ENCODE measurements at places on chromosomes 1 and 21.

- H3K27ac ChIP-seq, result no peak overlapping the region
- no peaks in the 10 kb centered on the region for H3K36me3 ChIP-seq
- DNase-seq, result no peak
- no peak overlapping the region for H3K4me3 ChIP-seq
- H3K4me1 ChIP-seq, result no peaks in the 10 kb centered on the region
Measured at GRCh38 chr1:32867671-32868070, 3.0 kb downstream of the FNDC5 start.

DNA sequence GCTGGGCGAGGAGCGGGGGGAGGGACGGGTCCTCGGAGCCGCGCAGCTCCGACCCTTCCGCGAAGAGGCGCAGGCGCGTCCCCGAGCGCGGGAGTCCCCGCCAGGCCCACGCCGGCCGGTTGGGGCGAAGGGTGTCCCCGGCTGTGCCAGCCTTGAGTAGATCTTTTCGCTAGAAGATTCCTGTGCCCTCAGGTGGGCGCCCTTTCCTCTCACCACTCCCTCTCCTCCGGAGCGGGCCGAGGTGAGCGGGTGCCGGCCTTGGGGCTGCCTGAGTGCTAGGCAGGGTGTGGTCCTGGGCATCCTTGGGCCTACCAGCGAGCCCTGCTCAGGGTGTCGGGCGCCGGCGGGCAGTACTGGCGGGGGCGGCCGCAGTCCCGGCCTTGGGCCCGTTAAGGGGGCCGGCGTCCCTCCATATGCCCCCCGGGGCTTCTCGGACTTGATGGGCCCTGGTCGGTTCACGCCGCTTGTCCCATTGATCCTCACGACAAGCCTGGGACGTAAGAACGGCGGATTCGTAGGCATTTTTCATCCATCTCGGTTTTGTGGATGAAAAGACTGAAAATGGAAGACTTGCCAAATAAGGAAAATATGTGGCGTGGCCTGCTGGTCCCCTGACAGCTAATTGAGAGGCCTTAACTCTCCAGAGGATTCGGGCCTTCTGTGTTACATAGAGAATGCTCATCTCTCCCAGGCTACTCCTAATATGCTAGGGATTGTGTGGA, 712 bp downstream of the DEGS1 start:
- no peaks in the 10 kb centered on the region for H3K27me3 ChIP-seq
- H3K36me3 ChIP-seq, result no peaks in the 10 kb centered on the region
- peak; percentile 59 for DNase-seq
- H3K4me3 ChIP-seq, result peak overlapping the region; percentile 74
- no peaks in the 10 kb centered on the region for H3K4me1 ChIP-seq

DNA sequence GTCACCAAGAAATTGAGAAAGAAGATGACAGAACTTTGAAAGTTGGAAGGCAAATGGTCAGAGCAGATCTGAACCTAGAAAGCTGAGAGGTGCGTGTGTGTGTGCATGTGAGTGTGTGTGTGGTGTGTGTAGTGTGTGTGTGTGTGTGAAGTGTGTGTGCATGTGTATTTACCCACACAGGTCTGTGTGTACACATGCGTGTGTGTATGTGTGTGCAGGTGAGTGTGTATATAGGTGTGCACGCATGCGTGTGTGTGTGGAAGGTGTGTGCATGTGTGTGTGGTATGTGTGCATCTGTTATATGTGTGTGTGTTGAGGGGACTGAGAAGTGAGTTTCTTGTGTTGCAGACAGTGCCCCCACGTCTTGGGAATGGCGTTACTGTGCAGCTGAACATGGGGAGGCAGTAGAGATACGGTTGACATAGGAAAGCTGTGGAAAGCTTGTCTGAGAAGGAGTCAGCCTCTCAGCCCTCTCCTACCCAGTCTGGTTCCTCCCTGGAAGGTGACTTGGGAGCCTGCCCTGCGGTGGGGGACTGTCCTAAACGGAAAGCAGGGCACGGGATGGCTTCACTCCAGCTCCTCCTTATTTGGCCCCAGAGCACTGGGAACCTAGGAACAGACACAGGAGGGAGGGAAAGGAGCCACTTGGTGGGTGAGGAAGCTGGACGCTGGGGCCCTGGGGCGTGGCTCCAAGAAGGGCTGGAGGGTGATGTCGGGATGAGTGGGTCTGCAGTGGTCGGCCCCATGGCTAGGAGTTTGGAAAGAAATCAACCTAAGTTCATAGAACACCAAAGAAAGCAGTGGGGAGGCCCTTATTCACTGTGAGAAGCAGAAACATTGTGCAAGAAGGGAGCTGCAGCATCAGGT, 97.2 kb downstream of the PCBP3 start:
- H3K27me3 ChIP-seq, result no peaks in the 10 kb centered on the region
- H3K4me3 ChIP-seq, result no peak overlapping the region
- DNase-seq, result no peak

DNA sequence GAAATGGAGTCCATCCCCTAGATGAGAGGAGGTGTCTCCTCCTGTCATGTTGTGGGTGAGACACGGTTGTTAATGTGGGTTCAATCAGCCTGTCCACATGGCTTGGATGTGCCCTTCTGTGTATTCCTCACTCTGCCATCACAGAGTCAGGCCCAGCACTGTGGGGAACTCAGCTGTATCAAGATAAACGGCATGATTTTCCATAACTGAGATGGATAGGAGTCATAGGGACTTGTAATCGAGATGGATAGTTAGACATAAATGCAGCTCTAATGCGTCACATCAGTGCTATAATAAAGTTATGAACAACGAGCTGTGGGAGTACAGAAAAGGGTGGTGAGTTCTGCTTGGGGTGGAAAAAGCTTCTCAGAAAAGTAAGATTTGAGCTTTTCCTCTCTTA, 152.9 kb downstream of the RWDD3 start:
- H3K4me3 ChIP-seq, result no peak overlapping the region
- H3K36me3 ChIP-seq, result no peaks in the 10 kb centered on the region
- H3K27ac ChIP-seq, result no peak overlapping the region
- H3K4me1 ChIP-seq, result no peaks in the 10 kb centered on the region
- no peak for DNase-seq

- no peak overlapping the region for H3K27ac ChIP-seq
- no peaks in the 10 kb centered on the region for H3K36me3 ChIP-seq
- DNase-seq, result no peak
- no peaks in the 10 kb centered on the region for H3K4me1 ChIP-seq
- H3K4me3 ChIP-seq, result no peak overlapping the region
Measured at GRCh38 chr1:89855413-89856123, 34.7 kb downstream of the LRRC8D start.

GRCh38 chr1:106621853-106622252, 434.6 kb upstream of the PRMT6 start:
- no peaks in the 10 kb centered on the region for H3K27me3 ChIP-seq
- no peak overlapping the region for H3K27ac ChIP-seq
- no peak overlapping the region for H3K4me3 ChIP-seq
- no peaks in the 10 kb centered on the region for H3K4me1 ChIP-seq
- no peak for DNase-seq

- no peak for DNase-seq
- H3K4me3 ChIP-seq, result no peak overlapping the region
- no peaks in the 10 kb centered on the region for H3K4me1 ChIP-seq
- H3K27me3 ChIP-seq, result no peaks in the 10 kb centered on the region
Measured at GRCh38 chr21:44421901-44422840, 33.1 kb upstream of the LRRC3 start.

GRCh38 chr1:101236516-101237228, at the start of gene S1PR1:
Gene S1PR1, plus strand, starts transcription at chr1:101237019. Its CDS starts 1,966 bp downstream, at chr1:101238985.
- H3K4me3 ChIP-seq, result peak within 1 kb of the TSS; percentile 36
- no peaks in the 10 kb centered on the region for H3K27me3 ChIP-seq
- H3K27ac ChIP-seq, result peak within 1 kb of the TSS; percentile 77
- peak; percentile 45 for DNase-seq

GRCh38 chr1:20317471-20317870, 26.8 kb downstream of the VWA5B1 start:
- H3K4me1 ChIP-seq, result no peaks in the 10 kb centered on the region
- H3K27ac ChIP-seq, result no peak overlapping the region
- no peak overlapping the region for H3K4me3 ChIP-seq
- H3K36me3 ChIP-seq, result no peaks in the 10 kb centered on the region

GRCh38 chr21:30232011-30232410, 16.1 kb upstream of the CLDN8 start:
- no peak overlapping the region for H3K4me3 ChIP-seq
- DNase-seq, result no peak

GRCh38 chr1:52238887-52239707, 97.2 kb downstream of the ZFYVE9 start:
- no peaks in the 10 kb centered on the region for H3K36me3 ChIP-seq
- no peak for DNase-seq
- no peaks in the 10 kb centered on the region for H3K27me3 ChIP-seq
- H3K4me1 ChIP-seq, result no peaks in the 10 kb centered on the region

- no peak overlapping the region for H3K4me3 ChIP-seq
- H3K36me3 ChIP-seq, result no peaks in the 10 kb centered on the region
- H3K27ac ChIP-seq, result no peak overlapping the region
- no peak for DNase-seq
Measured at GRCh38 chr1:156936191-156936590, 15.8 kb downstream of the LRRC71 start.

GRCh38 chr1:57101209-57101608, 135.4 kb upstream of the C8B start:
- H3K27me3 ChIP-seq, result no peaks in the 10 kb centered on the region
- H3K36me3 ChIP-seq, result no peaks in the 10 kb centered on the region
- no peak overlapping the region for H3K27ac ChIP-seq
- H3K4me1 ChIP-seq, result no peaks in the 10 kb centered on the region

DNA sequence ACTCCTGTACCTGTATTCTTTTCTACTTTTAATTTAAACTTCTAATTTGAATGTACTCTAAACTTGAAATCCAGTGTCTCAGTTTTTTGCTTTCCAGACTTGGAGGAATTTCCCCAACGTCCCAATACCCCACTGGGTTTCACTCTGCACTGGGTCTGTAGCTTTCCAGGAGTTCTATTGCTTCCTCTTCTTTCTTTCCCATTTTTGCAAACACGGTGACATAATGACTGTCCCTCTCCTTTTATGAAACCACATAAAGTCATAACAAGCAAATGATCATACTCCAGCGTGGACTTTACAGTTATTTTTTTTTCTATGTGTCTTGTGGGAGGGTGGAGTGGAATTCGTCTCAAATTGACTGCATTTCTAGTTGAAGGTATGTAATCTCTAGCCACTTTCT, 97.1 kb downstream of the FASLG start:
- H3K27ac ChIP-seq, result no peak overlapping the region
- H3K36me3 ChIP-seq, result no peaks in the 10 kb centered on the region
- no peaks in the 10 kb centered on the region for H3K27me3 ChIP-seq
- DNase-seq, result no peak
- no peaks in the 10 kb centered on the region for H3K4me1 ChIP-seq

- no peaks in the 10 kb centered on the region for H3K27me3 ChIP-seq
- no peaks in the 10 kb centered on the region for H3K36me3 ChIP-seq
- H3K27ac ChIP-seq, result no peak overlapping the region
- no peak for DNase-seq
- no peaks in the 10 kb centered on the region for H3K4me1 ChIP-seq
Measured at GRCh38 chr1:36866169-36866814, 168.0 kb downstream of the GRIK3 start.

- no peaks in the 10 kb centered on the region for H3K27me3 ChIP-seq
- no peak overlapping the region for H3K4me3 ChIP-seq
- no peaks in the 10 kb centered on the region for H3K36me3 ChIP-seq
- no peak for DNase-seq
- no peaks in the 10 kb centered on the region for H3K4me1 ChIP-seq
Measured at GRCh38 chr1:71521655-71522264, 440.9 kb upstream of the ZRANB2 start.

DNA sequence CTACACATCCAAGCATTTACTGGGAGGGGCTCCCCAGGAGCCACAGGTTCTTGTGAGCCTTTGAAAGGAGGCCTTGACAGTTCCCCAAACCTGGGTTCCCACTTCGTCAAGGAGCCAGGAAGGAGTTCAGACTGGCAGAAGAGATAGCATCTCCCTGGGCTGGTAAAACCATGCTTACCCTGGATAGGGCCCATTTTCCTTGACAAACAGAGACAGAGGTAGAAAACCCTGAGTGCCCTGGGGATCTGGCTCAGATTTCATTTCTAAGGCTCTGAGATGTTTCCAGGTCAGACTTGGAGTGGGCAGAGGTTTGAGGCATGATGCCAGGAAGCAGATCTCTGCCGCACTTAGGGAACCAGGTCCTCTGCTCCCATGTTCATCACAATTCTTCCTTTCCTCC, 2.7 kb downstream of the ETNK2 start:
- H3K27ac ChIP-seq, result no peak overlapping the region
- no peaks in the 10 kb centered on the region for H3K27me3 ChIP-seq
- H3K4me1 ChIP-seq, result peaks cover 7% of the 10 kb centered on the region
- no peak for DNase-seq

- H3K27me3 ChIP-seq, result no peaks in the 10 kb centered on the region
- no peaks in the 10 kb centered on the region for H3K36me3 ChIP-seq
- H3K4me1 ChIP-seq, result no peaks in the 10 kb centered on the region
- DNase-seq, result no peak
- H3K4me3 ChIP-seq, result no peak overlapping the region
Measured at GRCh38 chr1:47843059-47843458, 154.1 kb downstream of the TRABD2B start.

DNA sequence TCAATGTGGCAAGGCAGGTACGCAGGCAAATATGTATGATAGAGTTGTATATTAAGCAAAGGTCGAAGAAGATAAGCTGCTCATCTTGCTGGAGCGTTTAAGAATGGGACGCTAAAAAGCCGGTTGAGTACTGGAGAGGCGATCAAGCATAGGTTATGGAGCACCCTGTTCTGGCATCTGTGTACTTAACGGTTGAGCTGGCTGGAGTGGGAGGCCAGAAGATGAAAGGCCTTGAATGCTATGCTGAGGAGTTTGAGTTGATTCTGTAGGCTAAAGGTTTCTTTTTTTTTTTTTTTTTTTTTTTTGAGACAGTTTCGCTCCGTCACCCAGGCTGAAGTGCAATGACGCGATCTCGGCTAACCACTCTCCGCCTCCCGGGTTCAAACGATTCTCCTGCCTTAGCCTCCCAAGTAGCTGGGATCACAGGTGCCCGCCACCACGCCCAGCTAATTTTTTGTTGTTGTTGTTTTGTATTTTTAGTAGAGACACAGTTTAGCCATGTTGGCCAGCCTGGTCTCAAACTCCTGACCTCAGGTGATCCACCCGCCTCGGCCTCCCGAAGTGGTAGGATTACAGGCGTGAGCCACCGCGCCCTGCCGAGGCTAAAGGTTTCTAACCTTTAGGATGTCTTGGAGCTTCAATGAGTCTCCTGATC, 850 bp upstream of the KHDC4 start:
- peaks cover 17% of the 10 kb centered on the region for H3K4me1 ChIP-seq
- H3K27ac ChIP-seq, result peak overlapping the region; percentile 93
- H3K27me3 ChIP-seq, result no peaks in the 10 kb centered on the region

DNA sequence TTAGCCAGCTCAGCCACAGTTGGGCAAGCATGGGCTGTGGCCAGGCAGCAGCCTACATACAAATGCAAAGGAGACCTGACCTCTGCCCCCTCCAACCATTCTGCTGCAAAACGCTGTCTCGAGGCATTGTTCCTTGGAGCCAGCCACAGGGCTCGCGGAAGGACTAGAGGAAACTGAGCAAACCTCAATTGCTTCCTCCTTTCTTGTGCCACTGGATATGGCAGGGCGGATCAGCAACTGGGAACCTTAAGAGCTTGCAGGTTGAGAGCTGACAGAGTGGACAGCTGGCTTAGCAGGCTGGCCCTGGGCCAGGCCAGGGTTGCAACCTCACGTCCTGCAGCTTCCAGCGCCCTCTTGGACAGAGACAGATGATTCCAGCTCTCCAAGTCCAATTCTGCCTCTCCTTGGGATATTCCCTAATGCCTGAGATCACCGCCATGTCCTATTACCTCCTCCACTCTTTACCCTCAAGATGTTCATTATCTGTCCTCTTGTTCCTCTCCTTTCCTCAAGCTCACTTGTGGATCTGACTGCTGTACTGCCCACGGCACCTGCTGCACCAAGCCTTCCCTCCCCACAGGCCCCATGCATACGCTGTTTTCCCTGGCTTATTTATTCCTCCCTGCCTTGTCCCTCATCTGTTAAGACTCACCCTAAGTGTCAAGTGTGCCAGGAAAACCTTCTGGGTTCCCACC, 67.5 kb downstream of the SDC3 start:
- no peak overlapping the region for H3K27ac ChIP-seq
- peak; percentile 46 for DNase-seq
- H3K36me3 ChIP-seq, result no peaks in the 10 kb centered on the region
- no peaks in the 10 kb centered on the region for H3K4me1 ChIP-seq
- no peak overlapping the region for H3K4me3 ChIP-seq
- no peaks in the 10 kb centered on the region for H3K27me3 ChIP-seq

Measured in uterus (tissue), 4 donors.